Activated naive CD4-positive, alpha-beta T cell treated with Interleukin-2 at 50 U/mL for 16 hours (primary cell): ENCODE measurements at places on chromosomes 3 and 15.

DNA sequence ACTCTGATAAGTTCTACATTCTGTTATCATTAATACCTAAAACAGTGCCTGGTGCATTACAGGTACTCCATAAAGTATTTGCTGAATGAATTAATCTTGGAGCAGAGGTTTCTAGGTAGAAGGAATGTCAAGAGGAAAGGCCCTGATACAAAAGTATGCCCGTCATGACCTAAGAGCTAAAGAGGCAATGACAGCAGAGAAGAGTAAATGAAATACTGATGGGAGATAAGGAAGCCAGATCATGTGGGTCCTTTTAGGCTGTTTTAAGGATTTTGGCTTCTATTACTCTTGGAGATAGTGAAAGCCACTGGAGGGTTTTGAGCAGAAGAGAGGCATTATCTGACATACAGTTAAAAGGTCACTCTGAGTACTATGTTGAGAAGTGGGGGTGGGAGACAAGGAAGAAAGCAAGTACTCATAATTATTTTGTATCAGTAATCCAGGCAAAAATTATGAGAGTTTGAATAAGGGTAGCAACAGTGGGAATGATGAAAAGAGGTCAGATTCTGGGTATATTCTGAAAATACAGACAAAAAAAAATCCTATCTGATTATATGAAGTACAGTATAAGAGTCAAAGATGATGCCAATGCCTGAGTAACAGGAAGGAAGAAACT, 48.3 kb downstream of the DENND4A start:
- no peak for DNase-seq

DNA sequence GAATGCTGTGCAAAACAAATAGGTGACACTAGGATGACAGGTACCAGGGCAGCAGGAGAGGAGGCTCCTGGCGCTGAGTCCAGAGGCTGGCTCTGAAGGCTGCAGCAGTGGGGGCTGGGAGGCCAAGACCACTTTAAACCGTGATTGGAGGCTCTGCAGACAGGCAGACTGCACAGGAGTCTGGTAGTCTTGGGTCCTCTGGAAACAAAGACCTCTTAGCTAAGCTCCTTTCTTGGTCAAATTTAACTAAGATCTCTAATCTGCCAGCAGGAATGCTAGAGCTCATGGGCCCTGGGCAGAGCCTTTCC, 4.4 kb upstream of the MUSTN1 start:
- DNase-seq: no peak

DNA sequence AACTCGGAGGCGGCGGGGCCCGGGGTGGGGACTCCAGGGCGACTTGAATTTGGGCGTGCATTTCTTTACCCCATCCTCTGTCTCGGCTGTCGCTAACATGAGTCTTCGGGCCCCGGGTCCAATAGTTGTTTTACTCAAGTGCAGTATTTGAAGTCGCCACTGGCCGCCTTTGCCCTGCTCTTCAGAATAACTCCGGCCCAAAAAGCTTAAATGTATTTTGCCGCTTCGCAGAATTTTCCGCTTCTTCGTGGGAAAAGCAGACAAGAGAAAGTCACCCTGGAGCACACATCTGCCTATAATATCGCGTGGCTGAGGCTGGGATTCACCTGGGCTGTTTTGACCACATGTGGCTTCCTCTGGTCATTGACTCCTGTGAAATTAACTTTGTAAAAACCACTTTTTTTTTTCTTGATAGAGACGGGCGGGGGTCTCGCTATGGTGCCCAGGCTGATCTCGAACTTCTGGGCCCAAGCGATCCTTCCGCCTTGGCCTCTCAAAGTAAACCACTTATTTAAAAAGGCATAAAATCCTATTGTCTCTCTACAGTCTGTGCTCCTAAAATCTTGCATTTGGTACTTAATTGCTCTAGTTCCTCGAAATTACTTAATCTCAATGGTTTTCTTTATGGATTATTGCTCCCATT, 676 bp downstream of the CNOT10 start:
- no peak for DNase-seq

GRCh38 chr3:132570016-132570415, 27.1 kb upstream of the ACKR4 start:
- no peak for DNase-seq

DNA sequence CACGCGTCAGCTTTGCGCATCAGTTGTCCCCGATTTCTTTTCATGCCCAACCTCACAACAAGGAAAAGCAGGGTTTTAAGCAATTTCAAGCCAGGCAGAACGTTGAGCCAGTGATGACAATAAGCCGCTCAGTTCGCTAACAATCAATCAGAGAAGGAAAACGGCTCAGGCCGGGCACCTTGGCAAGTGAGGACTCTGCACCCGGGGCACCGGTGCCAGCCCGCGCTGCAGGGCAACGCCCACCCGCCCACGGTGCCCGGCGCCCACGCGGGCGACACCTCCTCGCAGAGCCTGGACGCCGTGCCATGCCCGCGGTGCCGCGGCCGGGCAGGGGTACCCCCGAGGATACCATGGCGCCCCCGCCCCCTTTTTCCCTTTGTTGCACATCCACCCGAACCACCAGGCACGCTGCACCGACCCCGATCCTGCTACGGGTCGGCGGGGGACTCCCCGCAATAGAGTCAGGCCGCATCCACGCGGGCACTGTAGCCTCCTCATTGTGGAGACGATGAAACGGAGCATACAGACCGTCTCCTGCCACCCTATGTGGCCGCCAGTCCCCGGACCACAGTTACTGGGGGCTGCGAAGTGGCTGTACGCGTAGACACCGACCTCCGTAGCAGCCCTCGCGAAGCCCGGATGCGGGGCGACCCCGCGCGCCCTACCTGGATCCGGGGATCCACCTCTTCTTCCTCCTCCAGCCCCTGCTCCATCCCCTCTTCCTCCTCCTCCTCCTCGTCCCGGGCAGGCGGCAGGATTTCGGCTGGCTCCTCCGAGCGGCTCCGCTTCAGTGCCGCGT, 581 bp downstream of the SH3BP5 start:
- peak; percentile 62 for DNase-seq

- no peak for DNase-seq
These were observed 372.8 kb upstream of the TBL1XR1 start for GRCh38 chr3:177569875-177570657.

GRCh38 chr3:155325263-155325835, 31.9 kb upstream of the STRIT1 start:
- DNase-seq: no peak
